ENCODE measurements at places on chromosomes 5 and 9.

- no peak for DNase-seq
Measured at GRCh38 chr5:169964246-169964645, 16.0 kb downstream of the INSYN2B start.

GRCh38 chr9:91734371-91734981, 215.6 kb downstream of the ROR2 start:
- DNase-seq: peak; percentile 91

- no peak for DNase-seq
Measured at GRCh38 chr9:114558027-114558675, 29.4 kb upstream of the ATP6V1G1 start.

DNA sequence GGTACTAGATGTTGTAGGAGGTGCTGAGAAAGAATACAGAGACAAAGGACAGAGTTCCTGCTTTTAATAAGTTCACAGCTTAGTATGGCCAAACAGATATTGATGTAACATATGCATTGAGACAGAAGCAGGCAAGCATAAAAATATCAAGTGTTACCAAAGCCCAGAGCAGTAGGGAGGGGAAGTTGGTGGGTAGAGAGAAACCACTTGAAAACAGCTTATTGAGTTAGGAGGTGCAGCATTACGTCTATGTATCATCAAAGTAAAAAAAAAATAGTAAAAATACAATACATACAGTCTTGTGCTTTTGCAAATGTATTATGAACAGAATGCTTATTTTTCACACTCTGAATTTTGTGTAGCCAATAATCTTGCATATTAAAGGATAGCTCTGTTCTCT, 441.8 kb upstream of the SGCD start:
- no peak for DNase-seq

DNA sequence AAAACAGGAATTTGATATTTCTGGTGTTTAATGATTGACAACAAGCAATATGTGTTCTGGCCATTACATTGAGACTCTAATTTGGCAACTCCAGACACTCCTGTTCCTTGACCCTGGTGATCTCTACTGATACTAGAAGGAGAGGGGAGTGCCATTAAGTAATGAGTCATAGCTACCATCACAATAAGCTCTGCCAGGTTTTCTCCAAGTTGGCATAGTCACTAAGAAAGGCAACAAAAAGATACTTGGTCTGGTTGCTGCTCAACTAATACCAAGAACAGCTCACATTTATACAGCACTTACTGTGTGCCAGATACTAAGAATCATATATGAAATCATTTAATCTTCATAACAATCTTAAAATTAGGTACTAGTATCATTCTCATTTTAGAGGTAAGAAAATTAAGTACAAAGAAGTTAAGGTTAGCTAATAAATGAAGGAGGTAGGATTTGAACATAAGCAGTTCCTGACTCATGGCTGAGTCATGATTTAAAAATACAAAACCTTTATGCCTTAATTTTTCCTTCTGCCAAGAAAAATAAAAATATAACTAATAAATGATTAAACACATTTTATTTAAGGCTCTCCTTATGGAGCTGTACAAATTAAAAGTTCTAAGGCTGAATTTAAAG, 19.9 kb upstream of the PRXL2C start:
- DNase-seq: peak; percentile 53

- no peak for DNase-seq
Measured at GRCh38 chr9:748861-749497, 92.5 kb upstream of the DMRT1 start.

DNA sequence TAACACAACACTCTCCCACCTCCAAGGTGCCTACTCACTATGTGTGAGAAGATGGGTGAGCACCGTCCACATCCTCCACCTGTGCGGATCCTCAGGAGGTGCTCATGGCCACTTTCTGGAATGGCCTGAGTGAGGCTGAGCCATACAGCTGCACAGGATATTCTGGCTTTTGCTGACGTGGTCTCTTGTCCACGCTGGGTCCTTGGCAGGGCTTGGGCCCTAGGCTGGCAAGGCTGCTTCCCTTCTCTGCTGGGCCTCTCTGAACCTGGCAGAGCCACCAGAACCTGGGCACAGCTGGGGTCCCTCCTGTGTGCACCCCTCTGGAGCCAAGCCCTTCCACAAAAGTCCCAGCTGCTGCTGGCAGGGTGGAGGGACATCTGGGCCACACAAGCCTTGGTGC, 56.4 kb upstream of the IER5L start:
- DNase-seq: no peak

- DNase-seq: no peak
Measured at GRCh38 chr5:157458835-157459234, 1.2 kb upstream of the NIPAL4 start.

GRCh38 chr5:113373426-113373825, 61.4 kb downstream of the TSSK1B start:
- DNase-seq: no peak
